Stimulated activated CD4-positive, alpha-beta T cell treated with anti-CD3 and anti-CD28 coated beads, Interleukin-1b, Interleukin-23, amount 100 ng/mL, for 1 hour (primary cell): ENCODE measurements at places on chromosomes 11 and 22.
A peak's percentile ranks its signal among the peaks of the same experiment; 100 is the strongest.

DNA sequence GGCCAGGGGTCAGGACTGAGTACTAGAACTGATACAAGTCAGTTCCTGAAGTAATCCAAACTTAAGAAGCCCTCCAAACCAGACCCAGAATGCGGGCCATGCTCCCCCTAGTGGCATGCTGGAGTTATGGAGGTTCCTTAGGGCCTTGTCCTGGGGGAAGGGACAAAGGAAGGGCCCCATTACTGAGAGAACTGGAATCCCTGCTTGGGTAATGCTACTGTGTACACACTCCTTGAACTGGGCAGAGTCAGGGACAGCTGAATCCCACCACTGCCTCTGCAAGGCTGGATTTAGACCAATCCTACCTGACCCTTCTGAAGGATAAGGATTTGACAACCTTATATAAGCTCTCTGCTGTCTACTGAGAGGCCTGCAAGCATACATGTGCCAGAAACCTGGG is 97.3 kb upstream of the AKIP1 start:
- DNase-seq = no peak

- no peak for DNase-seq
Measured at GRCh38 chr11:133977067-133977677, 20.4 kb upstream of the IGSF9B start.

- no peak for DNase-seq
Measured at GRCh38 chr22:46561435-46561905, 24.1 kb upstream of the CELSR1 start.

- no peak for DNase-seq
Measured at GRCh38 chr11:117970400-117971024, 15.7 kb upstream of the IL10RA start.

GRCh38 chr11:128733440-128734102 is 39.7 kb downstream of the FLI1 start:
- no peak for DNase-seq

DNA sequence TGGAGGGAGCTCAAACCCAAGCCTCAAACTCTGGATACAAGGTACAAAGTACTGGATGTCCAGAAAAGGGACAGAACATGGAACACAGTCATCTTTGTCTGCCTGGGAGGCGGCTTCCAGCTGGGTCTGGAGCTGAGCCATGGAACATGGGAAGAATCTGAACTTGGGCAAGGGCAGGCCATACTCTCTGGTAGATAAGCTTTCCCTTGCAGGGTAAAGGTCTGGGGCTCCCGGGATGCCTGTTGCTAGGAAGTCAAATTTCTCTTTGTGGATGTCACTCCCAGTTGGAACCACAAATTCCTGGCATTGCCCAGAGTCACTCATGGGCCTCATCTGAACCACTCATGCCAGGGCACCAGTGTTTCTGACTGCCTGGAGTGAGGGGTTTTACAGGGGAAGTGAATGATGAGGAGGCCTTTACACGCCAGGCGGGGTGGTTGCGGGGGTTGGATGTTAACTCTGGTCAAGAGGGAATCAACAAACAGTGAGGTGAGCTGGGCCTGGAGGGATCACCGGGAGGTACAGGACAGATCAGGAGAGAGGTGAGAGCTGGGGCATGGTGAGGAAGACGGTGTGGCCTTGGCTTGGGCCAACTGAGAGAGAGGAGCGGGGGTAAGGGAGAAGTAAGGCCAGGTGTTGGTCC is 5.7 kb downstream of the FTH1 start:
- no peak for DNase-seq

- no peak for DNase-seq
Measured at GRCh38 chr11:79237091-79237490, 203.7 kb downstream of the TENM4 start.

DNA sequence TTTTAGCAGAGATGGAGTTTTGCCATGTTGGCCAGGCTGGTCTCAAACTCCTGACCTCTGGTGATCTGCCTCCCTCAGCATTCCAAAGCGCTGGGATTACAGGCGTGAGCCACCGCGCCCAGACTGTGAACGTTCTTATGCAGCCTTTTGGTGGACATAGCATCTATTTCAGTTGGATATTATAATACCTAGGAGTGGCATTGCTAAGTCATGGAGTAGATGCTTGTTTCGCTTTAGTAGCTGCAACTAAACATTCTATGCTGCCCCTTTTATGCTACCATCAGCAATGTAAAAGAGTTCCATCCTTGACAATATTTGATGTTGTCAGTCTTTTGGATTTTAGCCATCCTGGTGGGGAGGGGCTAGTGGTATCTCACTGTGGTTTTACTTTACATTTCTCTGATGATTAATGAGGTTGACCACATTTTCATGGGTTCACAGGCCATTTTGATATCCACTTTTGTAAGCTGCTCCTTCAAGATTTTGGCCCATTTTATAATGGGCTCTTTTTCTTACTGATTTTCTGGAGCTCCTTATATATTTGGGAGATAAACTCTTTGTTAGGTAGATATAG is 16.5 kb upstream of the APOBEC3A start:
- DNase-seq = no peak

DNA sequence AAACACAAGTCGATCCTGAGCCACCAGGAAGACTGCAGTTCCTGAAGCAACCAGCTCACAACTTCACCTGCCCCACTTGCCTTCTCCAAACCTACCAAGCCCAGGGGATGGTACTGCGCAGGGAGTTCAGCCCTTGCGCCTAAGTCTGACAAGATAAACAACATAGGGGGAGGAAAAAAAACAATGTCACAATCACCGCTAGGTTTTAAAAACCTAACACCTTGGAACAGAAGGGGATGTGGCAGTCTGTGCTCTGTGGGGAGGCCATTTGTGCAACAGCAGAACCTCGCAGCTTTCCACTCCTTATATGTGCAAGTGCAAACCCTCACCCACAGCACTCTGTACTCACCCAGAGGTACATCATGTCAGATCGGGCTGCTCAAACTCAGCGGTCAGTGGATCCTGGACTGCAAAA is 134.2 kb downstream of the RBFOX2 start:
- no peak for DNase-seq

GRCh38 chr11:16924826-16925560 is 89.2 kb downstream of the PLEKHA7 start:
- no peak for DNase-seq

- DNase-seq = no peak
Measured at GRCh38 chr11:73539506-73540084, 58.3 kb downstream of the FAM168A start.

DNA sequence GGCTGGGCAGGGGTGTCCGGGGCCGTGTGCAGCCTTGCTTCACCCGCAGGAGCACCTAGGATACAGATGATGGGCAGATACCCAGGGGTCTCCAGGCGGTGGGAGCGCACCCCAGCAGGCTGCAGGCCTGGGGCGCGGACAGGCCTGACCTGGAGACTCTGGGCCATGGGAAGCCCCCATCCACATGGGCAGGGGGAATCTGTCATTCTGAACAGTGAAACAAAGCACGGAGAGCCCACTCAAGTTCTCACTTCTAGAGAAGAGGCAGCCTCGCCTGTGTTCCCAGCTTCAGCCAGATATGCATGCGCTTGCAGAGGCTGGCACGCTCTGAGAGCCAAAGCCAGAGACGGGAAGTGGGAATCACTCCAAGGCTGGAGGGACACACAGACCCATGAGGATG is 333.1 kb downstream of the BRD1 start:
- DNase-seq = no peak

- DNase-seq = no peak
Measured at GRCh38 chr11:63643205-63643604, 28.0 kb downstream of the ATL3 start.

DNA sequence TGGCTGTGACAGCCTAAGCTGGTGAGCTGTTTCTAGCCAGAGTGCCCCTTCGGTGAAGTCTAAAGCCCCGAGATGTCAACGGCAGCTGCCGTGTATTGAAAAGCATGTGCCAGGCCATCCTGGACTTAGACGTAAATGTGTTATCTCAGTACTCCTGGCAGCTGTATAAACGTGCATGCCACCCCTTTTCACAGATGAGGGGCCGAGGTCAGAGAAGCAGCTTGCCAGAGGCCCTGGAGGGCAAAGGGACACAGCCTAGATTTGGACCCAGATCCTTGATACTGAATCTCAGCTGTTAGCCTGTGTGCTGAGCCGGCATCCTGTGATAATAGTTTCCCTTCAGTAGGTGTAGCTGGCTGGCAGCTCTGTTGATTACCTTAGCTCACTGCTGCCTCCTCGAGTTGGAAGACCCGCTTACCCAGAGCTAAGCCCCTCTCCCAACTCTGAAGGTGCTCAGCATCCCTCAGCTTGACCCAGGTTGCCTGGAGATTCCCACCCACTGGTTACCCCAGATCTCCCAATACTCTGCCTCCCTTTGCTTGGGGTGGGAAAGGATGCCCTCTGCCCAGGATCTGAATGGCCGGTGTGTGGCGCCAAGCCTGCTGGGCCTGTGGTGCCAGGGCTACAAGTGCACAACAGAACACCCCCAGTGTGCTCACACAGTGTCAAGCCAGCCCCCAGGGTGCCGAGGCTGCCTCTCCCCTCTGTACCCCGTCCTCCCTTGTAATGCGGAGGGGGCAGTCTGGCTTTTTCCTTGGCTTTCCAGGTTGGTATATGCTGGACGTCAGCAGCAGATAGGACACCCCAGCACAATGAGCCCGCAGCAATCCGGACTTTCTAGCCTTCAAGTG is 59.8 kb upstream of the WNT7B start:
- no peak for DNase-seq

- no peak for DNase-seq
Measured at GRCh38 chr11:8067929-8068575, 13.0 kb upstream of the TUB start.

- no peak for DNase-seq
Measured at GRCh38 chr11:119085437-119085847, 761 bp downstream of the HMBS start.

GRCh38 chr11:103683576-103683975 is 352.9 kb upstream of the DDI1 start:
- no peak for DNase-seq

DNA sequence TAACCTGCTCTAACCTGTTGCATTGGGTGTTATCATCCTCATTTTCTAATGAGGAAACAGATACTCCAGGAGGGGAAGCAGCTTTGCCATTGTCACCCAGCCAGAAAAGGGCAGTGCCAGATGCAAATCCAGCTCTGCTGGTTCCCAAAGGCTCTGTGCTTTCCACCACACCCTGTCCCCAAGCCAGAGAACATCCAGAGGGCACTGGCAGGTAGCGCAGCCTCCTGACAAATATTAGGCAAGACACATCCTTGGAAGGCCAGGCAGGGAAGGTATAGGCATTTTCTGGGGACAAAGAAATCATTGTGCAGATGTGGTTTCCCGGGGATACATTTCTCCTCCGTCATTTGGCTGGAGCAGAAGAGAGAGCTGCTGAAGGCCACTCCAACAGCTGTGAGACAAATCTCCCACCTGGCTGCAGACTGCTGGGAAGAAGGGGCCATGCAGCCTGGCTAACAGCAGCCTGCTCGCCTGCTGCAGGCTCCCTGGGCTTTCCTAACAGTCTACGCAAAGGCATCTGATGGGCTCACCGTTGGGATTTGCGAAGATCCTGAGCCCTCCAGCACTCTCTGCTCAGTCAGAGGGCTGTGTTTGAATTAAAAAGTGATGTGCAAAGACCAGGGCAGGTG is 93.9 kb upstream of the PITPNB start:
- DNase-seq = no peak

- no peak for DNase-seq
Measured at GRCh38 chr11:63619967-63620366, 5.7 kb upstream of the PLAAT3 start.

DNA sequence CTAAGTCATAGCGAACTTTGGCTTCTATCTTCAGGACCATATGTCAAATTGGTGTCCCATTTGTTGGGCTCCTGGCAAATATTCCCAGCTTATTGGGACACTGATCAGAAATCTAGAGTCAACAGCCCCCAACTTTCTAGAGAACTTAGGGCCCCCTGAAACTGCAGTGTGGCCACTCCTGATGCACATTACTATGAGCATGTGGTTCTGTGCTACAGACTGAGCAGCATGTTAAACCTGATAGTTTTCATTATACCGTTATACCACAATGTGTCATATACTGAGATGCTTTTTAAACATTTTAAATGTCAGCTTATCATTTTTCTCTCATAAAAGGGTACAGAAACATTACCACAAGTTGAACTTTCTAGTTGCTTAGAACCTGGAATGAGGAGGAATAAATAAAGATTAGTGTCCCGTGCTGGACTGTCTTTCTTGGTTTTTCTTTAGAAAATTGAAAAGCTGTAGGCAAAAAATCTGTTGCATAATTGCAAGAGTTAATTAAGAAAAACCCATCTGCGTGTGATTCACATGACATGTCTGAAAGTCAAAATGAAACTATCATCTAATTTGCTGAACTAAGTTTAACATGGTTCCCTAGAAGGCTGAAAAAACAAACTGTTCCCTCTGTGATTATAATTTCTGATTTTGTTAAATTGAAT is 16.4 kb upstream of the CTSC start:
- no peak for DNase-seq

- DNase-seq = no peak
Measured at GRCh38 chr11:79076526-79077115, 364.2 kb downstream of the TENM4 start.

DNA sequence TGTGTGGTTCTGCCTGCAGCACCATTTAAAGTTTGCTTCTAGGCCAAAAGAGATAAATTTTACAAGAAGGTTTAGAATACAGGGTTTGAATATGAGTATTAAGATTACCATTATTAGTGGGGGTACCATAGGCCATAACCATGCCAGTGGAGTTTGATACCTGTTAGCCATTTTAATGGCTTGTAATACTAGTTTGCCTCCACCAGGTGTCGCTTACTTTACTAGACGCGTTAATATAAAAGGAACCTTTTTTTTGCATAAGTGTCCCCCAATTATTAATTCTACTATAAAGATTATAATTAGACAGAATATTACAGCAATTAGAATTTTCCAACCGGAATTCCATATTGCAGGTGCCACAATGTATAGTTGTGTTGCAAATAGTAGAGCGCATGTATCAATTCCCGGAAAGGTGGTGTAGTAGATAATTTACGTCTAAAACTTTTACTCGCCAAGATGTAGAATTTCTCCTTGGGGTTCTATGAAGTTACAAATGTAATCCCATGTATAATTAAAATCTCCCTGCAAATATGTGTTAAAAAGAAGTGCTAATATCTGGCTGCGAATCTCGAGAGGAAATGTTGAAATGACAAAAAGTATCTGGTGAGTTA is 16.1 kb downstream of the MS4A6E start:
- DNase-seq = no peak

GRCh38 chr11:355581-356458 is 13.5 kb upstream of the B4GALNT4 start:
- DNase-seq = peak; percentile 84

GRCh38 chr22:40444178-40444831 is 73.9 kb downstream of the SGSM3 start:
- no peak for DNase-seq

GRCh38 chr11:70608568-70609470 is 210.5 kb downstream of the CTTN start:
- no peak for DNase-seq

DNA sequence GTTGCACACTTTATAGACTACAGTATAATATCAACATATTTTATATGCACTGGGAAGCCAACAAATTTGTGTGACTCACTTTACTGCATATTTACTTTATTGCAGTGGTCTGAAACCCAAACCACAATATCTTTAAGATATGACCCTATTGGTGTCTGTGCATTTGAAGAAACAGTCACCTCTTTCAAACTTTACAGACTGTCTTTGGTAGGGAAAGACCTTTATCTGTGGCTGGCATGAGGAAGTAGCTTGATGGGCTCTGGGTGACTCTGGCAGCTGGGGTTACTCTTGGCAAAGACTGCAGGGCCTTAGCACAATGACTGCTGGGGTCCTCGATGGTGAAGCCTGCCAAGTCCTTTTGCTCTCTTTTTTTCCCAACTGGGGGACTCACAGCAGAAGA is 21.3 kb upstream of the ABTB2 start:
- DNase-seq = no peak

GRCh38 chr11:76215941-76216340 is 9.6 kb upstream of the WNT11 start:
- DNase-seq = no peak

GRCh38 chr22:18077087-18077638 is 627 bp upstream of the PEX26 start:
- DNase-seq = no peak
